ENCODE measurements at places on chromosomes 2 and 18.

GRCh38 chr2:59706729-59707128, 846.7 kb downstream of the BCL11A start:
- DNase-seq, result no peak

DNA sequence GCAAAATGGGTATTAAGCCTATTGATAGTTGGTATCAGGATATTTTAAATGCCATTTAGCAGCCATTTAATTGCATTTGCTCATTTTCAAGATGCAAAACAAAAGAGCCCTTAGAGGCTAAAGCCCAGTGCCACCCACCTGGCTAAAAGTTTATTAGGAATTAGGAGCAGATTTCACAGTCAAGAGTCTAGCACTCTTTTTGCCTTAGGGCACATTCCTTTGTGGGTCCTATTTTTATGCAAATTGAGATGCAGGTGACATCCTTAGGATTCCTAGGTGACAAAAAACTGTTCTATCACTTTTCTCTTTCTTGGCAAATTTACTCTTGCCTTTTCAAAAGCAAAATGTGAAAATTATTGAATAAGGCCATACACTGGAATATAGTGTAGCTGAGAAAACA, 42.0 kb downstream of the CTNNA2 start:
- no peak for DNase-seq

- DNase-seq, result no peak
Observed at GRCh38 chr2:151049746-151050145, 211.9 kb downstream of the RBM43 start.

DNA sequence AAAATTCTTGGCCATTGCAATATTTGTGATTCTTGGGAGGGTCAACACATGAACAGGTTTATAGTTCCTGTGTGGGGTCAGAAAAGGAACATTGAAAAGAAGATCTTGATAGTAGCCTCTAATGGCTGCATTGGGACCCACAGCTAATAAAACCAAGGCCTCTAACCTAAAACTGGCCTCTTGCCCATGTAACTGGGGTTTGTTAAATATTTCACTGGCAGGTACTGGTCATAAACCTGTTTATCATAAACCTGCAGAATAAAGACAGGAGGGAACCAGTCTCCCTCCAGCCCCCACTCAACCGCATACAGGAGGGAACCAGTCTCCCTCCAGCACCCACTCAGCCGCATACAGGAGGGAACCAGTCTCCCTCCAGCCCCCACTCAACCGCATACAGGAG, 125.3 kb downstream of the PXDN start:
- no peak for DNase-seq

DNA sequence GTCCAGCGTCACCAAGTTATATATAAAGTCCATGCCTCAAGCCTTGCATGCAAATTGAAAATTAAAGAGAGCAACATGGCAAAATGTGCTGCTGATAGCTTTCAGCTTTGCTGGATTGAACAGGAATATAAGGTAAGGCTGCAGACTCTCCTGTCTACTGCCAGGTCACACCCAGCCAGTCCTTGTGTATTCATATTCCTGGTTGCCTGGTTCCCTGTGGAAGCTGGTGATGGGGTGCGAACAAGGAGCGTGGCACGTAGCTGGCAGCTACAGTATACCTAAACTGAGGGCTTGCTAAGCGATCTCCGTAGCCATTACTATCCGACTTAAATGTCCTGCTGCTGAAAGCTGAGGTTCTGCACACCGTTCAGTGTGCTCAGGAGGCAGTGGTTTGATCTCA, 50.1 kb upstream of the NOSTRIN start:
- no peak for DNase-seq

GRCh38 chr2:151775057-151775740, 40.9 kb upstream of the NEB start:
- DNase-seq, result no peak

GRCh38 chr2:11891028-11891427, 144.6 kb downstream of the LPIN1 start:
- DNase-seq, result no peak

GRCh38 chr18:48975817-48976649, 25.3 kb upstream of the SMAD7 start:
- DNase-seq, result peak; percentile 55

DNA sequence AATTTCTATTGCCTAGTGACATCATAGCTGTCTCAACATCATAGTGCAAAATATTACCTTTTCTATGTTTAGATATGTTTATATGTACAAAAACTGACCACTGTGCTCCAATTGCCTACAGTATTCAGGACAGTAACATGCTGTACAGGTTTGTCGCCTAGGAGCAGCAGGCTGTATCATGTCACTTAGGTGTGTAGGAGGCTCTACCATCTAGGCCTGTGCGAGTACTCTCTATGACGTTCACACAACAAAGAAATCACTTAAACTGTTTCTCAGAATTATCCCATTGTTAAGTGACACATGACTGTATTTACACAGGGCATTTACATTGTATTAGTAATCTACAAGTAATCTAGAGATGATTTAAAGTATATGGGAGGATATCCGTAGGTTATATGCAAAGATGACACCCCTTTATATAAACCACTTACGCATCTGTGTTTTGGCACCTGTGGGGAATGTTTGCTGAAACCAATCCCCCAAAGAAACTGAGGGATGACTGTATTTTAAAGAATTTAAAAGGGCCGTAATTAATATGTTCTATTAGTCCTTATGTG, 24.7 kb downstream of the IL1R2 start:
- DNase-seq, result no peak

DNA sequence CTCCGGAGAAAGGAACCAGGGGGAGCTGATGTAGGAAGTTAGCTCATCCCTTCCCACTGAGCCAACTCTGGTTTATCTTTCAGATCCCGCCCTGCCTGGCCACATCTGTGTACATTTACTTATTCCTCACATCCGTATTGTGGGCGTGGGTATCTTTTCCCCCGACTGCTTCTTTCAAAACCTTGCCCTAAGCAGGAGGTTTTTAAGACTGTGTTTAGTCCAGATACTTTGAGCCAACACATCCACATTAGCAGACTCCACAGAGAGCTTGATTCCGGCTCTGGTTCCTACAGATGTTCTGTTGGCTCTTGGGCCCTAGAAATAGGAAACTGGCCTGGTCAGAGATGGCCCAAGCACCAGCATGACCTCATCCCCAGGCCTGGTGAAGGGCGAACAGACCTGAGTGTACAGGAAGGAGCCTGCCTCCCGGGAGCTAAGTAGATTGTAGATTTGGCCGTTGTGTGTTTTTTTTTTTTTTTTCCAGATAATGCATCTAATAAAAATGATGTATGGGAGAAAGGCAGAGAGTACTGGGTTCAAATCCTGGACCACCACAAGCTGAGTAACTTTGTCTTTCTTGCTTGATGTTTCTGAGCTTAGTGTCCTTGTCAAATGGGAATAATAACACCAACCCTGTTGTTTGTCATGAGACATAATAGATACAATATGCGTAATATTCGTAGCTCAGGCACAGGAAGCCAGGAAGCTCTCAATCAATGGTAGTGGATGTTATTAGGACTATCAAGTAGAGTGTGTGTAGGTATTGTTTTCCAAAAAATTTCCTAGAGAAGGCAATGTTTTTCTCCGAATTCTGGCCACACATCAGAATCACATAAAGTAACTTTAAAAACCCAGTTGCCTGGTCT, 92.3 kb downstream of the PRKCE start:
- no peak for DNase-seq

DNA sequence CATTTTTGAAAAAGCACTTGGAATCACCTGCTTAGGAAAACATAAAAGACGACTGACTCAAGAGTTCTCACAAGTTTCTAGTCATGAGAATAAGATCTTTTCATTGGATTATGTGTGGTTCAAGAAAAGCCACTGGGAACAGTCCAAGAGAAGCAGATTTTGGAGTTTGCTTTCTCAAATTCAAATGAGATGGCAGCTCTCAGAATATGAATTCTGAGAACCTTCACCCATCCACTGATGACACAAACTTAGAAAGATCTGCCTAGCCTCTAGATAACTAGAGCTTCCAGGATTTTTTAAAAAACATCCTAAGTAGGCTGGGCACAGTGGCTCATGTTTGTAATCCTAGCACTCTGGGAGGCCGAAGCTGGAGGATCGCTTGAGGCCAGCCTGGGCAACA, 26.8 kb downstream of the MEX3C start:
- no peak for DNase-seq

- DNase-seq, result no peak
Observed at GRCh38 chr2:55807900-55808299, 114.3 kb upstream of the PNPT1 start.

GRCh38 chr2:236124182-236124893, 43.8 kb downstream of the GBX2 start:
- no peak for DNase-seq

GRCh38 chr2:9097239-9097638, 93.8 kb upstream of the MBOAT2 start:
- DNase-seq, result no peak

GRCh38 chr2:136255648-136256461, 137.9 kb upstream of the CXCR4 start:
- DNase-seq, result no peak

- no peak for DNase-seq
Observed at GRCh38 chr2:69918401-69918800, 3.5 kb downstream of the MXD1 start.

DNA sequence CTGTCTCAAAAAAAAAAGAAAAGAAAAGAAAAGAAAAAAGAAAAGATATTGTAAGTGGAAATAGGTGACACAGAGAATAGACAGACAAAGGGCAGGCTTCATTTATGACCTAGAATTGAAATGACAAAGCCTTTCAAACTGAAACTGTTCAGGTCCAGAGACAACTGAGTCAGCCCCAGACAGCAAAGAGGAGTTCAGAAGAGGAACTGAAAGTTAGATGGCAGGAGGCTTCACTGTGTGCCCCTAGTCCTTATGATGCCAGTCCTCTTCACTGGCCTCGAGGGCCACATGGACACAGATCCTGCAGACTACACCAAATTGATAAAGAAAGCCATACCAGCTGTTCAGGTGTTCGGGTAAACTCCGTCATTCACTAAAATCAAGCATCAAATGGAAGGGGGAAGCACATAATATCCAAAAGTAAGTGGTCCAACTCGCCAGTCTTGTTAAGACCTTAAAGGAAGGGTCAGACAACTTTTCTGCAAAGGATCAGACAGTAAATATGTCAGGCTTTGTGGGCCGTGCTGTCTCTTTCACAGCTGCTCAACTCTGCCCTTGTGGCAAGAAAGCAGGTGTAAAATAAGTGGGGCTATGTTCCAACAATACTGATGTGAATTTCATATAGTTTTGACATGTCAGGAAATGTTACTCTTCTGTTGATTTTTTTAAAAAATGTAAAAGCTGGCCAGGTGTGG, 231.9 kb upstream of the MGAT5 start:
- no peak for DNase-seq

GRCh38 chr2:221074238-221074637, 497.9 kb downstream of the EPHA4 start:
- no peak for DNase-seq

DNA sequence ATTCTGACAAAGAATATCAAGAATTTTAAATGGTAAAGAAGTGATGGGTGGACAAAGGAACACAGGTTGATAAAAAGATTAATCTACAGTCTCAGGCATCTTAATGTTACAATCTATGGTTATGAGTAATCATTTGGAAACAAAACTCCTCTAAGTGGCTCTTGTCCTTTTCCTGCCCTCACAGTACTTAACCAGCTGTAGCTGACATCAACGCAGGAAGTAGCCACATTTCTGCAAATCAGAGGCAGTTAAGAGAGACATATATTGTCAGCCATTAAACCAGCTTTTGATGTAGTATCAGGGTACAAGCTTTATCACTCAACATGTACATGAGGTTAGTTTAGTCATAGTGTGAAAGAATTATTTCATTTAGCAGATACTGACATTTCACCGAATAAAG, 244.6 kb downstream of the NR4A2 start:
- no peak for DNase-seq

- peak; percentile 66 for DNase-seq
Observed at GRCh38 chr18:9914584-9915290, 921 bp downstream of the VAPA start.

DNA sequence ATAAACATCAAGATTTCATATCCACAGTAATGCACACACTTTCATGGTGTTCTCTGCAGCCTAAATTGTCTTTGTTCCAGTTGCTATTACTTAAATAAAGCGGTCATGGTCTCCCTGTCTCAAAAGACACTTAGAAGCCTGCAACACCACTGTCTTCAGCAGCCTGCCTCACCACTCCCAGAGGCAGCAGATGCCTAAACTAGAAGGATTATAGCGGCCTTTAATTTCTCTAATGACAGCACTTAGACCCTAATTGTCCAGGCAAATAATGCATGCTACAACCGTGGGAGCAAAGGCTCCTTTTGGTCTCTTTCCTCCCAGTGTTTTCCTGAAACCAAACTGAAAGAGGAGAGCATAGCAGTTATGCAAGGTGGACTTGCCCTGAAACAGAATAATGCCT, 248.8 kb upstream of the SLC39A10 start:
- no peak for DNase-seq

DNA sequence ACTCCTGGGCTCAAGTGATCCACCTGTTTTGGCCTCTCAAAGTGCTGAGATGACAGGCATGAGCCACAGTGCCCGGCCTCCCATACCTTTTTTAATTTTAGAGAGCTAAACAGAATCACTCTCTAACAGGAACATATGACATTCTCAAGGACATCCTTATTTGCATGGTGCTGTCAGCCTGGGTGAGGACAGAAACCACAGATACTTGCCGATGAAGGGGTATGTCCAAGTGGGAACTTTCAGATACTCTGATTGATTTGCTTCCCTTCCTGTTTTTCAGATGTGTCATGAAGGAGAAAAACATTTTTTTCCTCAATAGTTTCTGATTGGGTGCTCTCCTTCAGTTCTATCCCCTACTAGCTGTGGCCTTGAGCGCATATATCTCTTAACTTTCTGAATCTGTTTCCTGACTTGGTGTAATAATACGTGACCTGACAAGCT, 49.6 kb downstream of the MYO3B start:
- no peak for DNase-seq

DNA sequence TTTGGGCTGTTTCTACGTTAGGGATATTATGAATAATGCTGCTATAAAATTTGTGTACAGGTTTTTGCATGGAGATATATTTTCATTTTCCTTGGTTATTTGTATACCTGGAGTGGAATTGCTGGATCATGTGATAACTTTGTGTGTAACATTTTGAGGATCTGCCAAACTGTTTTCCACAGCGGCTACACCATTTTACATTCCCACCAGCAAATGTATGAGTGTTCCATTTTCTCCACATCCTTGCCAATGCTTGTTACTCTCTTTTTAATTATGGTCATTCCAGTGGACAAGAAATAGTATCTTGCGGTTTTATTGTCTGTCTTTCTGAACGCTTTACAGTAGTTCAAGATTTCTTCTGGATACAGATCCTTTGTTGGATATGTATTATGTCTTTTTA, 13.6 kb downstream of the GORASP2 start:
- DNase-seq, result no peak

GRCh38 chr18:80147037-80147417, 38.0 kb downstream of the ADNP2 start:
- no peak for DNase-seq

Data from stimulated activated CD8-positive, alpha-beta memory T cell treated with anti-CD3 and anti-CD28 coated beads, Interleukin-12 subunit alpha, Interleukin-12 subunit beta, amount 100 ng/mL, for 4 hours (primary cell).